ENCODE measurements at places on chromosomes 13 and 19.

GRCh38 chr13:44303681-44304432, 69.8 kb upstream of the SERP2 start:
- peaks cover 6% of the 10 kb centered on the region for H3K4me1 ChIP-seq
- no peak overlapping the region for H3K27ac ChIP-seq
- DNase-seq, result no peak
- H3K27me3 ChIP-seq, result peaks cover 57% of the 10 kb centered on the region
- H3K36me3 ChIP-seq, result peaks cover 2% of the 10 kb centered on the region
- no peak overlapping the region for H3K4me3 ChIP-seq

GRCh38 chr13:85799097-85799582, at the start of gene SLITRK6:
Gene SLITRK6 (minus strand): TSS chr13:85799419. CDS start chr13:85796508, 2,911 bp downstream.
- no peak within 1 kb of the TSS for H3K4me3 ChIP-seq
- H3K4me1 ChIP-seq, result no peaks in the 10 kb centered on the region
- DNase-seq, result no peak
- no peaks in the 10 kb centered on the region for H3K27me3 ChIP-seq
- H3K36me3 ChIP-seq, result no peaks in the 10 kb centered on the region

DNA sequence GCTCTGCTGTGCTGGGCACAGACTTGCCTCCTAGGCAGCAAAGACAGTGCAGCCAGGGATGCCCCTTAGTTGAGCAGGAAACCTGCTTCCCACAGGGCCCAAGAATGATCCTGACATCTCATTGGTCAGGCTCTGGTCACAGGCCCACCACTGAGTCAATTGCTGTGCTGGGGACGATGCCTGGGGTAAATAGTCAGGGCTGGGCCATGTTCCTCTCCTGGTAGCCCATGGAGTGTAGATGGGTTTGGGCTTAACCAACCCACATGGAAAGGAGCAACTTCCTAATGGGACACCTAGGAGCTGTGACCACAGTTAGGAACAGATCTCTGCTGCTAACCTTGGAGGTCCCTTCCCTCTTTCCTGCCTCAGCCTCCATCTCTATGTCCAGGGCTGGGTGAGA, 212.5 kb upstream of the ZNF536 start:
- H3K27ac ChIP-seq, result no peak overlapping the region
- H3K4me3 ChIP-seq, result no peak overlapping the region
- H3K36me3 ChIP-seq, result no peaks in the 10 kb centered on the region
- no peaks in the 10 kb centered on the region for H3K4me1 ChIP-seq

- H3K4me3 ChIP-seq, result peak overlapping the region; percentile 97
- H3K36me3 ChIP-seq, result peaks cover 51% of the 10 kb centered on the region
- H3K27ac ChIP-seq, result peak overlapping the region; percentile 97
- H3K27me3 ChIP-seq, result no peaks in the 10 kb centered on the region
- no peak for DNase-seq
Observed at GRCh38 chr19:38619361-38620174, 580 bp downstream of the EIF3K start.

- H3K36me3 ChIP-seq, result no peaks in the 10 kb centered on the region
- H3K27me3 ChIP-seq, result peaks cover 13% of the 10 kb centered on the region
- no peak overlapping the region for H3K27ac ChIP-seq
Observed at GRCh38 chr13:32079587-32079986, 48.0 kb downstream of the FRY start.

DNA sequence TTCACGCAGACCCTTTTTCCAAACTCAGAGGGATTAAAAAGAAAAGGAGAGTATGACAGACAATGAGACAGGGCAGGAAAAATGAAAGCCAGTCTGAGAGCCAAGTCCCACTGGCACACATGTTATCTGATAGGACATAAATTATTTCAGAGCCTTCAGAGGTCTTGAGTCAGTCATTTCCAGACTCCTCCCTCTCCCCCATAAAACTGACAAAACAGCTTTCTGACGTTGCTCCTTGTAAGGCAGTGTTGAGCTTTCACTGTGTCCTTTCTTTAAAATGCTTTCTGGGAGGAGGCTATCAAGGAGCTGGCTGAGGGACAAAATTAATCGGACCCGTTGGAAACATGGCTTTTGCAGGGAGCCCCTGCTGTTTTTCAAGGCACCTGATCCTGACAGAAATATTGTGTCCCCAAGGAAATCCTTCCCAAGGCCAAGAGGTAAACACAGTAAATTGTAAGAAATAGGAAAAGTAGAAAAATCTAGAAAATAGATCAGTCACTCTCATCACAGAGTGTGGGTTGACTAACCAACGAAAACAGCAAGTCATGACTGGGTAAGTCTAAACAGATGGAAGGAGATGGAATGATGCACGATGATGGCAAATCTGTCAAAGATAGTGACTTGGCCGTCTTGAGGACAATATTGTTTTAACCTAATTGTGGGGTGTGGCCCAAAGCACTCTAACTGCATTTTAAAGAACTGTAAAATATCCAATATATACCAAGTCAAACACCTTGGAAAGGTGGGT, 89.7 kb downstream of the DCT start:
- H3K27ac ChIP-seq, result no peak overlapping the region
- peaks cover 27% of the 10 kb centered on the region for H3K27me3 ChIP-seq
- no peak overlapping the region for H3K4me3 ChIP-seq
- H3K4me1 ChIP-seq, result peaks cover 5% of the 10 kb centered on the region

- DNase-seq, result no peak
- peaks cover 14% of the 10 kb centered on the region for H3K27me3 ChIP-seq
- no peak overlapping the region for H3K4me3 ChIP-seq
Observed at GRCh38 chr13:77492982-77493381, 42.5 kb upstream of the SCEL start.

Data from central memory CD8-positive, alpha-beta T cell (primary cell).